ENCODE measurements at places on chromosomes 5 and 9. TPM values are rescaled to one million over a fixed set of nuclear protein-coding genes. Genes with fewer than 3 reads are reported as not detected.

The IFNB1 gene
- not detected for total RNA-seq

The SH2D3C gene
- total RNA-seq, result 5.7 TPM

The ZFYVE16 gene
- 67.6 TPM for total RNA-seq

The CD14 gene
- 52.3 TPM for total RNA-seq

The ABCA1 gene
- total RNA-seq, result 61.2 TPM

The TOR1A gene
- total RNA-seq, result 15.5 TPM

The TMEM167A gene
- 60.9 TPM for total RNA-seq

The EXOSC3 gene
- total RNA-seq, result 25.4 TPM

The GRIN3A gene
- 0.49 TPM for total RNA-seq

The SOX30 gene
- 0.10 TPM for total RNA-seq

The CEL gene
- total RNA-seq, result 0.79 TPM

The NR2F1-AS1 gene
- 5.4 TPM for total RNA-seq

The UNC5A gene
- 0.30 TPM for total RNA-seq

The CORO2A gene
- 2.3 TPM for total RNA-seq

The CDKN2A gene
- 0.30 TPM for total RNA-seq

The MOB3B gene
- 4.5 TPM for total RNA-seq

The SHROOM1 gene
- total RNA-seq, result 1.2 TPM

GRCh38 chr9:28747351-28747985, 1174.2 kb upstream of the C9orf72 start:
- DNase-seq, result no peak

- no peak for DNase-seq
Observed at GRCh38 chr9:98568234-98568908, 140.4 kb downstream of the GABBR2 start.

DNA sequence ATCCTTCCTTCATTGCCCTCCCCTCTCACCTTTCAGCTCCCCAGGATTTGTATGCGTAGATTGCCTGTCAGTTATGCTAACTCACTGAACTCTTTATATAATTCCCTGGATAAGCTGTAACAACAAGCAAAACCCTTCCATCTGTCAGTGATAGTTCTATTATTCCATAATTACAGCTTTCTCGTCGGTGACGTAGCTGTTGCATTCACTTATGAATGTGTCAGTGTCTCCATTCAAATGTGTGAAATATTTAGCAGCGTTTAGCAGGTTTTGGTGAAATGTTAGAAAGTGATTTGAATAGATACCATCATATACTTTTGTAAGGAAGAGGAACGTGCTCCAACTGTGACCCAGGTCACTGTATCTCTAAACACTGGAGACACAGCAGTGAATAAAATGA, 45.2 kb downstream of the PIP5K1B start:
- DNase-seq, result peak; percentile 14

DNA sequence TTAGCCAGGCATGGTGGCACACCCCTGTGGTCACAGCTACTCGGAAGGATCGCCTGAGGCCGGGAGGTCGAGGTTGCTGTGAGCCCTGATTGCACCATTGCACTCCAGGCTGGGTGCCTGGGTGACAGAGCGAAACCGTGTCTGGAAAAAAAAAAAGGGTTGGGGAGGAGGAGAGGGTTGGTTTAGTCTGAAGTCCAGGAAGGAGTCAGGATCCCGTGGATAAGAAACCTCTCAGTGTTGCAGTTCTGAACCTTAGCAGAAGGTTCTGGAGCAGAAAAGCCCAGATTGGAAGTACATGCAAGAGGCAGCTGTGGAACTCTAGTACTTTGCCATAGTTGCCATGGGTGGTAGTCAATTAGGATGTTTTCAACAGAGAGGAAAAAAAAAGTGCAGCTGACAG, 125.2 kb upstream of the CPEB4 start:
- DNase-seq, result no peak

- DNase-seq, result peak; percentile 31
Observed at GRCh38 chr9:78369639-78370219, 72.8 kb downstream of the PSAT1 start.

- no peak for DNase-seq
Observed at GRCh38 chr9:124437086-124437485, 13.2 kb upstream of the ADGRD2 start.

- DNase-seq, result peak; percentile 21
Observed at GRCh38 chr5:169350759-169351240, 49.9 kb upstream of the SLIT3 start.

GRCh38 chr5:22596404-22596970, 256.7 kb downstream of the CDH12 start:
- DNase-seq, result no peak

GRCh38 chr5:167105941-167106340, 1185.5 kb upstream of the WWC1 start:
- peak; percentile 31 for DNase-seq

DNA sequence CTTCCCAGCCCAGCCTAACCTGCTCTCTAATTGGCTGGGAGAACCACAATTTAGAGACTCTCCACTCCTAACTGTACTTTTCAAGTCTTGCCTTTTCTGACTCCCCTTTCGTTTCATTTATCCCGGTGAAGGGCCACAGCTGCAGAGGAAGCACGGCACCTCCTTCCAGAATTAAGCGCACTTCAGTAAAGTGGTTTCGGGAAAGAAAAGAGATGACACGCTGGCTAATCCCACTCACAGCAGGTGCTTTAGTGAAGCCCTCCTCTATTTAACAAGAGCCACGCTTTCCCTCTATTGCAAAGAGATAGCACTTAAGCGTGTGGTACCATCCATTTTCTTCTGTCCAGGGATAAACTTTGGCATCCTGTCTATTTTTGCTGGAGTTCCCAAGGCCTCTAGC, 4.8 kb downstream of the DNAH5 start:
- no peak for DNase-seq

GRCh38 chr9:35464141-35465025, 25.5 kb upstream of the RUSC2 start:
- DNase-seq, result no peak

- DNase-seq, result no peak
Observed at GRCh38 chr5:16550316-16550952, 66.4 kb downstream of the RETREG1 start.

DNA sequence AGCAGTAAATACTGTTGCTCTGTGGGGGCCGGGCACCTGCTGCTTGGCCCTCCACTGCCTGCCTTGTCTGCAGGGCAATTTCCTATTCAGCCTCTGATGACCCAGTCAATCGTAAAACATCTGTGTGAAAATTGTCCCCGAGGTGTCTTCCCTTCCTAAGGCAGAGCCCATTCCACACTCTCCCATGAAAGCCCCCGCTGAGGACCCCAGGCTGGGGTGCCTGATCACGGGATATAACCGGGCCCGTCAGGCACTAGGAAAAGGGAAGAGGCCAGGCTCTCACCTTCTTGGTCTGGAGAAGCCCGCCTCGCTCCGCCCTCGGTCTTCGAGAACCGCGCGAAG, 27.2 kb upstream of the SCGB3A1 start:
- DNase-seq, result no peak

GRCh38 chr5:151315998-151316597, 12.5 kb upstream of the SLC36A3 start:
- DNase-seq, result peak; percentile 13

Data from skin of body (tissue), 3 donors.